ENCODE measurements at places on chromosomes 1 and 21.

DNA sequence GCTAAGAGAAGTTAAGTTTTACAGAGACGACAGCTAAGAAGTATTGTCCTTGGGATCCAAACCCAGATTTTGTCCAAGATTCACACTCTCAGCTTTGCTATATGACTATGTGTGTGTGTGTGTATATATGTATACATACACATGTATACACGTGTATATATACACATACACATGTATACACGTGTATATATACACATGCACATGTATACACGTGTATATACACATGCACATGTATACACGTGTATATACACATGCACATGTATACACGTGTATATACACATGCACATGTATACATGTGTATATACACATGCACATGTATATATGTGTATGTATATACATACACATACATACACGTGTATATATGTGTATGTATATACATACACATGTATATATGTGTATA is 3.9 kb upstream of the CACHD1 start:
- no peak for DNase-seq

DNA sequence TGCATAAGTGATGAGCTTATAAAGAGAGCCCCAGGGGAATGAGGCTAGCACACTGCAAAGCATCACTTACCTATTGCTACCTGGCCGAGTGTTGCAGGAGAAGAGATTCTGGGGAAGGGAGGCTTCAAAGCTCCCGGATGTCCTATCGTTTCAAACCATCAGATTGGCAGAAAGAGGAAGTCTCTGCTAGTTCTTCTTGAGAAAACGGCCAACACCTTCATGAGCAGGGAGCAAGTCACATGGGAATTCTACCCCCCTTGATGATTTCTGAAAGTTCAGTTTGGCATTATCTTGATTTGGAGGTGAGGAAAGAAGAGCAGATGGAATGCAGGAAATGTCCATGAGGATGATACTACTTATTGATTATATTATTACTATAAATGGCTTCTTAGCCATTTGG is 16.2 kb downstream of the SYF2 start:
- no peak for DNase-seq

DNA sequence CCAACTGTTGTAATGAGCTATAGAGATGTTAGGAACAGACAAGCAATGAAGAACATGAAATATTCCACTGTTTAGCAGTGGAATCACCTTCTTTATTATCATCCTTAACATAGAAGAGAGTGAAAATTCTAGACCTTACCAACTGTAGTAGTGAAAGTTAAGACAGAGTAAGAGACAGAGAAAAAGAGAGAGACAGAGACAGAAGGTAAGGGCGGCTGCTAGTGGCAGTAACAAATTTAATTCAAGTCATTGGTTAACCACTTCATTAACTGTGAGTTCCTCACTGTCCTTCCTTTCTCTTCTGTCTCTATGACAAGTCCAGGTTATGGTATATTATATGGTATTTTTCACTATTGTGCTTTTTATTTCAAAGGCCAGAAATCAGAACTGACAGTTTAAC is 355.7 kb upstream of the ESRRG start:
- no peak for DNase-seq

GRCh38 chr1:160167580-160167979 is 16.2 kb downstream of the ATP1A4 start:
- no peak for DNase-seq

DNA sequence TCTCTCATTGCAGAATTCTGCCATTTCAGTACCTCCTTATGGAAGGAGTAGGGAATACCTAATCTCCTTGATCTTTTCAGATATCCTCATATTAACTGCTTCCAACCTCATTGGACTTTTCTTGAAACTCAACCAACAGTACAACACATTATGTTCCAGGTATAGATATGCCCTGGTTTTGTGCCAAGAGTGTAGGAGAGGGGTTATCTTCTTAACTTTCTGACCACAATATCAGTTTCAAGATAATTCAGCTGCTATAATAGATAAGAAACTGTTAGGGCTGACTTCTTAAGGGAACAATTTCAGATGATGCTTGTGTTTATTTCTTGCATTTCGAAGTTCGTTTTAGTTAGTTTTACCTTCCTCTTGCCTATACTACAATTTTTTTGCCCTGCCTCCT is 2.1 kb upstream of the LPGAT1 start:
- DNase-seq: no peak

- DNase-seq: no peak
Measured at GRCh38 chr1:167301355-167301754, 80.7 kb downstream of the POU2F1 start.

DNA sequence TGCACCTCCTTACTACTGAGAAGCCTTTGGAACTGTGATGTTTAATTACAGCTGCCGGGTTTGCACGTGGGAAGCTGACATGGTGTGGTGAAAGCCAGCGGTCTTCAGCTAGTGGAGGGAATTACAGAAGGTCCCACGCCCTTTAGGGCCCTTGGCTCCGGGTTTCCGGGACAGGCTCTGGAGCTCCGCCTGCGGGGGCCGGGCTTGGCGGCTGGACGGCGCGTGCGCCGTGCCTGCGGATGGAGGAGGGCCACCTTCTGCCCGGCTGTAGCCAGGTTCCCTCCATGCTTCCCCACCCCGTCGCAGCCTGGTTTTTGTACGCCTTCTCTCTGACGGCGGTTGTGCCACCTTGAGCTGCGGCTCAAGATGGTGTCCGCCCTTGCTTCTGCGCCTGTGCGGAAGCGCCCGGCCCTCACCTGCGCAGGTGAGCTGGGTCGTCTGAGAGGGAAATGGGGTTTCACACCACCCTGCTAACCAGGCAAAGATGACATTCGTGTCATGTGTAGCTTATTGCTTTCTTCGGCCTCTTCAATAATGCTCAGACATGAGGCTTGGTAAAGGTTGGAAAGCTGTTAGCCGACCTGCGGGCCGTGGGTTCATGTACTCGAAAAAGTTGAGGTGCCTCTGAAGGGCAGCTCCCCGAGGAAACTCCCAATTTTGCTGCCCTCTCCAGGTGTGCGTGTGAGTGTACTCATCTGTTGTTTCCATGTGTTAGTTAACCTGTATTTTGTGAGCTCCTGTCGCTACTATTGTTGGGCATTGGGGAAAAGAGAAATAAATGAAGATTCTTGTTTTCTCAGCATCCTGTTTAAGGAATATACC is 36.6 kb upstream of the OPRD1 start:
- no peak for DNase-seq

- DNase-seq: peak; percentile 74
Measured at GRCh38 chr1:201408176-201408833, 9.2 kb upstream of the LAD1 start.

DNA sequence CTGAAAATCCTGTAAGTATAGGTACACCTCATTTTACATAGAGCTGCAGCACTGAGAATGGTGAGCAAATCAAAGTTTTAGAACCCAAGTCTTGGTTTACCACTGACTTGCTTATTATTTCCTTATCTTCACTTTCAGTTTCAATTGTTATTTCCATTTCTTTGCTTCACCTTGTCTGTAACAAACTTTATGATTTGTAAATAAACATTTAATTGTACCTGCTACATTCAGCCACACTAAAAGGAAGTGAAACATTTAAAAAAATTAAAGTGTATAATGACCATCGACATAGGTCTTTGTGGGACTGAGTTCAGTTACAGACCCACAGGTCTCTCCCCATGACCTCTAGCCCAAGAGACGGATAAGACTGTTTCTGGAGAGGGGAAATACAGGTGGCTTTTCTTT is 34.4 kb downstream of the LGR6 start:
- DNase-seq: no peak

GRCh38 chr1:67348586-67349252 is 41.0 kb downstream of the IL12RB2 start:
- DNase-seq: no peak

DNA sequence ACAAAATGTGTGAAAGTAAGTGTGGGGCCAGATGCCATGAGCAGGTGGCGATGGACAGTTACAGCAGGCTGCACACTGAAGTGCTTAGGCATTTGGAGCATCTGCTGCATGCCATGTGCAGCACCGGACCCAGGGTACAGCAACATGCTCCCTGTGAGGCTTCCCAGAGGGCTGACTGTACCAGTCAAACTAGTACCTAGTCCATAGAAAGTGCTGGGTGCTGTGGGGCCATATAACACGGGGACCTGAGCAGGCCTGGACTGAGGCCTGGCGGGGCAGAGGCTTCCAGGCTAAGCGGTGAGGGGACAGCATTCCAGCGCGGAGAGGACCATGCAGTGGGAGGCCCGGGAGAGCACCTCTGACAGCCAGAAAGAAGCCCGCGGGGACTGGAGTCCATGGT is 29.9 kb upstream of the PKP1 start:
- DNase-seq: no peak

GRCh38 chr1:107600607-107601160 is 364.3 kb downstream of the VAV3 start:
- DNase-seq: no peak

- no peak for DNase-seq
Measured at GRCh38 chr1:74430342-74430934, 82.0 kb downstream of the LRRC53 start.

DNA sequence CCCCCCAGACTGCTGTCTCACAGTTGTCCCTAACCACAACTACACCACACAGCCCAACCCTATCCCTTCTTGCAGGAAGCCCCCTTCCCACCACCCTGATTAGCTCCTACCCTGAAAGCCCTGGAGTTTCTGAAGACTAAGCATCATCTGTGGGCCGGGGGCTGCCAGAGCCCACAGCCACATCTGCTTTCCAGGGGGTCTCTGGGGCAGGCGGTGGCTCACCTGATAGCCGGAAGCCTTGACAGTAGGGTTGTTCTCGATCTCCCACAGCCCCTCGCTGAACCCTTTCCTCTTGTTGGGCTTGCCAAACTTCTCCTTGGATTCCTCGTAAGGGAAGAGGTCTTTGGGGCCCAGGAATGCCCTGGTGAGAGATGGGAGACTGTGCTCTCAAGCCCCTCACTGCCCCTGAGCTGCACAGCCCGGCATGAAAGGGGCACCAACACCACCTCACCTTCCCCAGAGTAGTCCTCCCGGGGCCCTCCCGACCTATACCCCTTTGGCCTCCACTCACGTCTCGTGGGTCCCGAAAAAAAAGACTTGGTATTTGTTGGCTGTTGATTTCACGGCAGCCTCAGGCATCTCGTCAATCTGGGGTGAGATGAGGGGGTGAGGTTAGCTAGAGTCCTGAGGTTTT is 4.0 kb upstream of the MRPL24 start:
- DNase-seq: no peak

DNA sequence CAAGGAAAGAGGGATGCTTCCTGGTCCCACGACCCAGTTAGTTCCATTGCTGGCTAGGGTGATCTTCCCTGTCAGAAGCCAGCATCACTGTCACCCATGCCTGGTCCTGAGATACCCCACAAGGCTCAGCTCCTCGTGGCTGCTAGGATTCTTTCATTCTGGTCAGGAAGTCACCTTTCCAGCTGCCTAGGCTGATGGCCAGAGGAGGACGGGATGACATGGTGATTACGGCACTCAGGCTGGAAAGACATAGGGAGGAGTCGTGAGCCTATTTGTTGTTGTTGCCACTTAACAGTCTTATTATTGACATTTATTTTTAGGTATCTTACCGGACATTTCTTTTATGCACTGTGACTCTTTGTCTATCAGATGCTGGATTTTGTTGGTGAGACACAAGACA is 20.0 kb upstream of the MAPKAPK2 start:
- no peak for DNase-seq

DNA sequence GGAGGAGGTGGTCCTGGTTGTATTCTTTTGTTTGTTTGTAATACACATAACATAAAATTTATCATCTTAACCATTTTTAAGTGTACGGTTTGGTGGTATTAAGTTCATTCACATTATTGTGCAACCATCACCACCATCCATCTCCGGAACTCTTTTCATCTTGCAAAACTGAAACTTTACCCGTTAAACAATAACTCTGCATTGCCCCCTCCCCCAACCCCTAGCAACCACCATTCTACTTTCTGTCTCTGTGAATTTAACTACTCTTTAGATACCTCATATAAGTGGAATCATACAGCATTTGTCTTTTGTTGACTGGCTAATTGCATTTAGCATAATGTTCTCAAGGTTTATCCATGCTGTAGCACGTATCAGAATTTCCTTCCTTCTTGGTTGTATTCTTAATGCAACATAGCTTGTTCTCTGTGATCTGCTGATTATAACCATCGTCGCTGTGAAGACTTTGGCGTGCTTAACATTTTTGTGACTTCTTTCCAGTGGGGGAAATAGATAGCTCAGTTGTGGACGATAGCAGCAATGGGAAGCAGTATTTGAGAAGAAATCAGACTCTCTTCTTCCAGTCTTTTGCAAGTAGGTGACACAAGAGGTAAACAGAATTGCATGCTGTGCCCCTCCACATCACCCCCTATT is 117.5 kb upstream of the HOOK1 start:
- DNase-seq: peak; percentile 69

DNA sequence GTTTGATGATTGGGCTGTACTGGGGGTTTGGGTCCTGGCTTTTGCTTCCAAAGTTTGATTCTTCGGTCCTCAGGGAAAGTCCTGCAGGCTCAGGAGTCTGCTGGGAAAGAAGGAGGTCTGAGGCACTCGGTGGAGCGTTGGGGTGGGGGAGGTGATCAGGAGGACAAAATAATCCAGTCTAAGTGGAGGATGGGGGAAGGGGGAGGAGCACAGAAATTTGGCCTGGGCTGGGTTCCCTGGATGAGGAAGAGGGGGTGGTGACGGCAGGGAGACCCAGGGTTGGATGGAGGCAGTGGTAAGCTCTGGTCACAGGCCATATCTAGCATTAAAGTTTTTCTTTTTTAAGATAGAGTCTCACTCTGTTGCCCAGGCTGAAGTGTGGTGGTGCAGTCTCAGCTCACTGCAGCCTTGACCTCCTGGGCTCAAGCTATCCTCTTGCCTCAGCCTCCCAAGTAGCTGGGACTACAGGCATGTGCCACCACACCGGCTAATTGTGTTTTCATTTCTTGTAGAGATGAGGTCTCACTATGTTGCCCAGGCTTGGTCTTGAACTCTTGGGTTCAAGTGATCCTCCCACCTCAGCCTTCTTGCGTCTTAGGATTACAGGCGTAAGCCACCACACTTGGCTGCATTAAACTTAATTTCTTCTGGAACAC is 6.8 kb downstream of the SH2D2A start:
- no peak for DNase-seq

- no peak for DNase-seq
Measured at GRCh38 chr21:38467374-38467773, 30.9 kb downstream of the ERG start.

- no peak for DNase-seq
Measured at GRCh38 chr21:26790296-26790695, 54.9 kb downstream of the ADAMTS1 start.

- no peak for DNase-seq
Measured at GRCh38 chr1:186949173-186949572, 120.4 kb downstream of the PLA2G4A start.

All from DND-41 (cell line).